Fibroblast of skin of left biceps (primary cell): ENCODE measurements at places on chromosomes 12 and 14.

DNA sequence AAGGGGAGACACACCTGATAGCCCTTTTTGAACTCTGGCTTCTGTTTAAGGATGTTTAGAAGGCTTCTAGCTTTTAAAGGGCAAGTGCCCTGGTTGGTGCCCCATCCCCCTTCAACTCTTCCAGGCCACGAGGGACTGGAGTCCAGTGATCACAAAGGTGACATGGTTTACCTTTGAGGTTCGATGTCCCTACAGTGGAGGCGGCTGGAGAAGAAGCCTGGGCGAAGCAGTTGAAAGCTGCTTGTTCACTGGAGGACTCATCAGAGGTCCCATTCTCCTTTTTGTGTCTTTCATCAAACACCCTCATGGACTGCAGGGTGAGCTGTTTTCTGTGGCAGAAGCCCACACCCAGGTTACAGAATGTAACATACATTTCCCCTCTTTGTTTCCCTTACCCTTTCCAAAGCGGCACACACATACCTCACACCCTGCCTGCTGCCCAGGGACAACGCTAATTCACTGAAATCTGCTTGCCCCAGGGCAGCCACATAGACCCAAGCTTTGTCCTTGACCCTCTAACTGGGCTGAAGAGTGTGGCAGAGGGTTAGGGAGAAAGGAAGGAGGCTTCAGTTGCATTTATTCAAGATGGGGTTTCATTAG lies 7.7 kb downstream of the TBX3 start:
- no peak for DNase-seq

GRCh38 chr14:99240627-99241324 lies 31.2 kb downstream of the BCL11B start:
- no peak for DNase-seq

- no peak for DNase-seq
Observed at GRCh38 chr14:32224737-32225377, 21.8 kb upstream of the RNU6-8 start.

DNA sequence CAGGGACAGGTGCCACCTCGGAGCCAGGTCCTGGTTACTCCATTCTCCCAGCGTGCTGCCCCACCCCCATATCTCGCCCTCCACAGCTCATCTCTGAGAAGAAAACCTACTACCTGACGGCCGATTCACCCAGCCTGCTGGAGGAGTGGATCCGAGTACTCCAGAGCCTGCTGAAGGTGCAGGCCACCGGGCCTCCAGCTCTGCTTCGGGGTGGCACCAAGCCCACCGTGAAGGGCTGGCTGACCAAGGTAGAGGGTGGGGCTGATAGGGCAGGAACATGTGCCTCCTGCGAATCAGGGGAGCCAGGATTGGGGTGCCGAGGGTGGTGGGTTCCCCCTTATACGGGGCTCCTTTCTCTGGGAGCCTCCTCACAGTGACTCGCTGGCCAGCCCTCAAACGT lies 25.9 kb downstream of the PIGH start:
- no peak for DNase-seq

GRCh38 chr14:77245820-77246219 lies 25.2 kb downstream of the NGB start:
- DNase-seq: no peak

- DNase-seq: no peak
Observed at GRCh38 chr12:123532808-123533649, 490 bp downstream of the RILPL1 start.

DNA sequence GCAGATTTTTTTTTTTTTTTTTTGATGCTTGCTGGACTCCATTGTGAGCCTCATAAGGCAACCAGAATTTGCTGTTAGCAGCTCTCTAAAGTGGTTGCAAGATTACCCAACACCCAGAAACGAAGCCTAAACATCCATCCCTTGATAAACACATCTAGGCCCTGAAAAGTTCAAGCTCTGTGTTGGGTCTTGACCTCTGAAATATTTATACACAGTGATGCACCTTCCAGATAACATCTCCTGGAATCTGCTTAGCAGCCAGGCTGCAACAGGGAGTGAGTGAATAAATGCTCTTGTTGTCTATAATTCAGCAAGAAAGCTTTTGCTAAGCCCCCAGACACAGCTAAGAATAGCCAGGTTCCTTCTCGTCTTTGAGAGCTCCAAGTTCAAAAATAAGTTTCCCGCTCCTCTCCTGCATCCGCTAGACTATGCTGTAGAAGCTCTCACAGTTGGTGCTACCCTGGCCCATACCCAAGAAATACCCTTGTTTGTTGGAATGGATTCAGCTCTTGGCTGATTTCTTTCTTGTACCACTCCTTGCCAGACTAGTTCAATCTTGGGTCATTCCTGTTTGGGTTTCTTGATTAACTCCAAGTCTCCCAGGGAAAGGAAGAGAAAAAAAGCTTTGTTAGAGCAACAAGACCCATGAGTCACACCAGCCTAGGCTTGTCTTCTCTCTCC lies 610.6 kb upstream of the TBX3 start:
- no peak for DNase-seq

DNA sequence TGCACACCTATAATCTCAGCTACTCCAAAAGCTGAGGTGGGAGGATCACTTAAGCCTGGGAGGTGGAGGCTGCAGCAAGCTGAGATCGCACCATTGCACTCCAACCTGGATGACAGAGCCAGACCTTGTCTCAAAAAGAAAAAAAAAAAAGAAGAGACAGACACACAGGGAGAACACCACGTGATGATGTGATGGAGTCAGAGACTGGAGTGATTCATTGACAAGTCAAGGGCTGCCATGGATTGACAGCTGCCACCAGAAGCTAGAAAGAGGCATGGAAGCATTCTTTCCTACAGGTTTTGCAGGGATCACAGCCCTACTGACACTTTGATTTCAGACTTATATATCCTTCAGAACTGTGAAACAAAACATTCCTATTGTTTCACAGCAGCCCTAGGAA lies 3.5 kb upstream of the HCFC2 start:
- no peak for DNase-seq

- no peak for DNase-seq
Observed at GRCh38 chr14:81594012-81594411, 60.4 kb upstream of the SEL1L start.

DNA sequence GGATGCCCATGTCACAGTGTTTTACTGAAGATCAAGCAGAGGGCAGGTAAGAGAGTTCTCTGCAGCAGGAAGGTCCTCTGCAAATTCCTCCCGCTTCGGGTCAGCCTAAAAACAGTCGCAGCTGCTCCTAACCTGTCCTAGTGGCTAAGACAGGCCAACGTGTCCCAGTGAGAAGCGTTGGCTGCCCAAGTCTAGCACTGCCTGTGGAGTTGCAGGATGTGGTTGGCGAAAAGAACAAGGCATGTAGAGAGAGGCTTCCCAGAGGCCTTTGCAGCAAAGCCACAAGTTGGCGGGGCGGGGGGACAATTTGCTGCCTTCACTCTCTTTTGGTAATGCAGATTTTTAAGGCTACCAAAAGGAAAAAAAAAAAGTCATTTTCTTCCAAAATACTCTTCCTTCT lies 340.1 kb downstream of the BCL11B start:
- no peak for DNase-seq

GRCh38 chr12:47785887-47786661 lies 13.0 kb downstream of the SLC48A1 start:
- DNase-seq: no peak

GRCh38 chr14:86305058-86305457 lies 775.1 kb downstream of the FLRT2 start:
- peak; percentile 10 for DNase-seq

GRCh38 chr14:85731186-85731585 lies 201.2 kb downstream of the FLRT2 start:
- DNase-seq: peak; percentile 93

DNA sequence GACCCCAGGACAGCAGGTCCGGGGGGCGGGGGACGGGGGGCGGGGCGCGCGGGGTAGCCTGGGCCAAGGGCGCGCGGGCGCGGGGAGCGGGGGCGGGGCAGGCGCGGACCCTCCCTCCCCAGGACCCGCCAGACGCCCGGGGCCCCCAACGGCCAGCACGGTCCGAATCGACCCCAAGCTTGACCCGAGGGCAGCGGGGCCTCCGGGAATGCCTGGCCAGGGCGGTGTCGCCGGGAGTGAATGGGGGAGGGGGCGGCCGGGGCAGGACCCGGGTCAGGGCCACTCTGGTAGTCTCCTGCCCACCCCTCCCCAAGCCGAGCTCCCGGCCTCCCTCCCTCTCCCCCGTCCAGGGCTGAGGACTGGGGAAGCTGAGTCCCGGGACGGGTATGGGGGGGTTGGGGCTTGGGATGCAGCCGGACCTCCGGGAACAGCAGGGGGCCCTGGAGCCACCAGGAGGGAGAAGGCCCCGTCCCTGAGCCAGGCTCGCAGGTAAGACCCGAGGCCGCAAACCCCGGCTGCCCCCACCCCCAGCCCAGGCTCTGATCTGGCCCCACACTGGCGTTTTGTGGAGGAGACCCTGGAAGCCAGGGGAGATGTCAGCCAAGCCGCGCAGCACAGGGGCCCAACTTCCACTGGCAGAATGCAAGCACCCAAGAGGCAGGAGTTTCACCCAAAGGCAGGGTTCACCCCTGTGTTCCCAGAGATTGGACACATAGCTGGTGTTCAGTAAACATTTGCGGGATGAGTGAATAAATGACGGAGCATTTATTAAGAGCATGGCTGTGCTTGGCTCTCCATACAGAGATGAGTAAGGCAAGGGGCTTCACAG lies 545 bp upstream of the GALNT9 start:
- no peak for DNase-seq

GRCh38 chr12:977156-977555 lies 13.9 kb upstream of the ERC1 start:
- DNase-seq: no peak

DNA sequence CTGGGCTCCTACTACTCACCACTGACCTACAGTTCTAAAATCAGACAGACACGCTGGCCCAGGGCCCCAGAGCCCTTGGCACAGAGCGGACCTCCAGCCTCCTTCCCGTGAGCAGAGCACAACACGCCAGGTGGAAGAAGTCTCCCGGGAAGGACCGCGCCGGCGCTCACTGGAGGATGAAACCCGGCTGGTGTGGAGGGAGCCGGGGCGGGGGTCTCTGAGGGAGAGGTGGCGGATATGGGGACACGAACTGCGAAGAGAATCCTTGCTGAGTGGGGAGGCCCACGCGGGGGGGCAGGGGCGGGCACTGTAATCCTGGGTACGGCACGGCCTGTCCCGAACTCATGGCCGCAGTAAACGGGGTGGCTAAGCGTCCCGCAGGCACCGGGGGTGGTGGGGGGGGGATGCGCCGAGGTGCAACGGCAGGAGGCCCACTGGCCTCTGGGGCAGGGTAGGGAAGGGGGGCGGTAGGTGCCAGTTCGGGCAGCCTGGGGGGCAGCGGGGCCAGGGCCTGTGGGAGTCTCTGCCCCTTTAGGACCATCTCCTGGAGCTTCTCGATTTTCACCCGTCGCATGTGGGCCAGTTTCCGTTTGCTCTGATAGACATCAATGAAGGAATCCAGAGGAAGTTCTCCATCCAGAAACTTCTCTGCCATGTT lies 28.8 kb downstream of the VPS37B start:
- no peak for DNase-seq

- DNase-seq: no peak
Observed at GRCh38 chr14:104141621-104142091, 3.3 kb downstream of the KIF26A start.

DNA sequence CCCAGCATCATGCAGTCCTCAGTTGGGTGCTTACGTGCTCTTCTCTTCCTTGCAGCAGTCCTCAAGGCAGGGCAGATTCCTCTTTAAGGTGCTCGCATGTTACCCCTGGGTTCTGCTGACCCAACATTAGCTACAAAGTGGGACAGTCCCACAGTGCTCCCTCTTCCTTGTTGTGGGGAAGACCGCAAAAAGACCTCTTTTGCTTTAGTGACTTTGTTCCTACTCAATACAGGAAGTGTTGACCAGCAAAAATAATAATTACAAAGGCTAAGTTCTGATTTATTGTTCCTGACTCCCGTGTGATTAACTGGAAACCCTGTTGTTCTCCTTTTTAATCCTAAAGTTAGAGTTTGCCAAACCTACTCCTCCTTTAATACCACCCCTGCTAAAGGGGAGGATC lies 13.7 kb downstream of the PIGH start:
- DNase-seq: no peak

- no peak for DNase-seq
Observed at GRCh38 chr14:88181072-88181471, 142.0 kb downstream of the KCNK10 start.

DNA sequence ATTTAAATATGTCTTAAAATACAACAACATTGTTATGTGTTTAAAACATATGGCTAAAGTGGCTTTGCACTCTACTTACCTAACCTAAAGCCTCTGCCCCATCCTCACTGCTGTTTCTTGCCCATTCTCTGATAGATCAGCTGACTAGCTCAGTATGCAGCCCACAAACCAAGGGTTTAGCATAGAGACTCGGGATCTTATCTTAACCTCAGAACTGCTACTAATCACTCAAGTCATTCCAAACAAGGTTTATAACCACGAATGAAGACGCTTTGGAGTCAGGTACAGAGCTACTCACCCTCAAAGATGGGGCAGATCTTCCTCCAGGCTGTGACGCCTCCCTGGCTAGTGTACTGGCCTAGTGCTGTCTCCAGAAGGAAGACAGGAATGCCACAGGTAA lies 19.3 kb downstream of the SLC6A13 start:
- no peak for DNase-seq

- DNase-seq: no peak
Observed at GRCh38 chr12:94586589-94587259, 63.6 kb downstream of the TMCC3 start.

- DNase-seq: no peak
Observed at GRCh38 chr14:76191297-76191696, 39.6 kb downstream of the GPATCH2L start.

- no peak for DNase-seq
Observed at GRCh38 chr14:55303691-55304145, 32.5 kb downstream of the FBXO34 start.

GRCh38 chr14:37593511-37594237 lies 1.4 kb downstream of the FOXA1 start:
- DNase-seq: no peak

DNA sequence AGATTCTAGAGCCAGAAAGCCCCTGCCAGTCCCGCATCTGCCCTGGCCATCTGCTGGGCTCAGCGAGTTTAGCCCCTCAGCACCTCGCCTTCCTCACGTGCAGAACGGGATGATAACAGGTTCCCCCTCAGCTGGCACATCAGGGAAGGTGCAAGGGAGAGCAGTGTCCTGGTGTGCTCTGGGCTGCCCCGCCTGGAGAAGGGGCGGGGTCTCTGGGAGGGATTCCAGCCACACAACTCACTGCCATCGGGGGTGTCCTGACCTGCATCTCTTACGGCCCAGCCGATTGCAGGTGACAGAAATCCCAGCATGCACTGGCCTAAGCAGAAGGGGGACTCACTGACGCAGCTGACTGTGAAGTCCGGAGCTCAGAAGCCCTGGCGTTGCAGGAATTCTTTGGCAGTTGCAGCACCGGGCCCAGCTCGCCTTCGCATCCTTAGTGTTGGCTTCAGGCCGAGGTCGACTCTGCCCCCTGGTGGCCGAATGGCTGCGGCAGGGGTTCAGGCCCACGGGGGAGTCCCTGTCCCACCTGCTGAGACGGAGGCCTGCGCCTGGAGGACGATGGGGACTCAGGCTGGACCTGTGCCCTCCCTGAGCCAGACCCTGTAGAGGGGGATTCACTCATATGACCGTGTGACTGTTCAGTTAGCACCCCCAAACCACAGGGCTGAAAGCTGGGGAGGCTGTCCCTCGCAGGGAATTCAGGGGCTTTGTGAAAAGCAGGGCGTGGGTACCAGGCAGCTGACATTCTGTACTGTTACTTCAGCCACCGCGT lies 178.6 kb downstream of the ADGRD1 start:
- peak; percentile 37 for DNase-seq

GRCh38 chr14:25007832-25008231 lies 42.1 kb downstream of the STXBP6 start:
- no peak for DNase-seq

GRCh38 chr14:22491683-22492621 lies 97.1 kb downstream of the DAD1 start:
- DNase-seq: no peak

- DNase-seq: no peak
Observed at GRCh38 chr12:27969624-27970400, 2.7 kb downstream of the PTHLH start.
